ENCODE measurements at places on chromosomes 1 and 21.
A peak's percentile ranks its signal among the peaks of the same experiment; 100 is the strongest.

DNA sequence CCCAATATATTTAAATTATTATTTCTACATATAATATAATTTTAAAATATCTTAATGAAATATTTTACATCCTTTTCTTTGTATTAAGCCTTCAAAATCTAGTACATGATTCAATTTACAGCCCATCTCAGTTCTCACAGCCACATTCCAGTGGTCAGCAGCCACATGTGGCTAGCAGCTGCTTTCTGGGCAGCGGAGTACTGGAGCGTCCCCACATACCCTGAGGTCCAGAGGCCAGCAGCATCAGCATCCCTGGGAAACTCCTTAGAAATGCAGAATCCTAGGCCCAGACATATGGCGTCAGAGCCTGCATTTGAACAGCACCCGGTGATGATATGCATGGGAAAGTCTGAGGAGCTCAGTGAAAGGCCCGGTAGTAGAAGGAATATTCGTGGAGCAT, 8.6 kb upstream of the LHX4 start:
- no peak for DNase-seq

DNA sequence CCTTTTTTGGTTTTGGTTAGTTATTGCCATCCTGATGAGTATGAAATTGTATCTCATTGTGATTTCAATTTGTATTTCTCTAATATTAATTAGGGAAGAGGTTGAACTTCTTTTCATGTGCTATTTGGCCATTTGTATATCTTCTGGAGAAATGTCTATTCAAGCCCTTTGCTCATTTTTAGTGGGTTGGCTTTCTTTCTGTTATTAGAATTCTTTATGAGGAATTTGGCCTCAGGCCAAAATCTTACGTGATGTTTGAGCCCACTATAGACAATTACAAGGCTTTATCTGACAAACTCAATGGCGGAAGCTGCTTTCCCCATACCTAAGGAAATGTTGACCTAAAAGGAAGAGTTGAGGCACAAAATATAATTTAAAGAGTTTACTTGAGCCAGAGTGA, 32.9 kb downstream of the IVNS1ABP start:
- DNase-seq: no peak

DNA sequence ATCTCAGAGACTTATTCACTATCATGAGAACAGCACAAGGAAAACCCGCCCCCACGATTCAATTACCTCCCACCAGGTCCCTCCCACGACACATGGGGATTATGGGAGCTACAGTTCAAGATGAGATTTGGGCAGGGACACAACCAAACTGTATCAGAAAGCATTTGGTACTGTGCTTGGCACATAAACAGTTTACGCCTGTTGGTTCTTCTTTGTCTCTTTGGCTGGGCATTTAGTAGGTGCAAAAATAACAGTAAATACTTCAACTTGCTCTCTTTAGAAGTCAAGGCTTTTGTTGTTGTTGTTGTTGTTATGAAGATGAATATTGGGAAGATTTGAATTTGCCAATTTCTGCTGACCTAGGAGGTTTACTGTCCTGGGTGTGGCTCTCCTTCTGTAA, 175.4 kb upstream of the IGSF21 start:
- no peak for DNase-seq

DNA sequence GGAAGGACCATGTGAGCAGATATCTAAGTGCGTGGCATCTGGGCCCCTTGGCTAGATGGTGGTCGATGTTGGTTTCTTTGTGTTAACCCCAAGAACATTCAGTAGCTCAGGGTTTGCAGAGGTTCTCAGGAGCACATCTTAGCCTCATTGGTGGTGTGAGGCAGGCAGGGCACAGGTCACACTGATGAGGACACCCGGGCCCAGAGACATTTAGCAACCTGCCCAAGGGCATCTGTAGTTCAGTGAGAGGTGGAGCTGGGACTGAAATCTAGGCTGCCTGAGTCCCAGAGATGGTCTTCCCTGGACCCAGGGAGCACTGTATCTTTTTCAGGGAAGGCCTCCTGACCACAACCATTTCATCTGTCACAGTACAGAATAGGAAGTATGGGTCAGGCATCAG, 859 bp upstream of the SLC5A9 start:
- DNase-seq: no peak

DNA sequence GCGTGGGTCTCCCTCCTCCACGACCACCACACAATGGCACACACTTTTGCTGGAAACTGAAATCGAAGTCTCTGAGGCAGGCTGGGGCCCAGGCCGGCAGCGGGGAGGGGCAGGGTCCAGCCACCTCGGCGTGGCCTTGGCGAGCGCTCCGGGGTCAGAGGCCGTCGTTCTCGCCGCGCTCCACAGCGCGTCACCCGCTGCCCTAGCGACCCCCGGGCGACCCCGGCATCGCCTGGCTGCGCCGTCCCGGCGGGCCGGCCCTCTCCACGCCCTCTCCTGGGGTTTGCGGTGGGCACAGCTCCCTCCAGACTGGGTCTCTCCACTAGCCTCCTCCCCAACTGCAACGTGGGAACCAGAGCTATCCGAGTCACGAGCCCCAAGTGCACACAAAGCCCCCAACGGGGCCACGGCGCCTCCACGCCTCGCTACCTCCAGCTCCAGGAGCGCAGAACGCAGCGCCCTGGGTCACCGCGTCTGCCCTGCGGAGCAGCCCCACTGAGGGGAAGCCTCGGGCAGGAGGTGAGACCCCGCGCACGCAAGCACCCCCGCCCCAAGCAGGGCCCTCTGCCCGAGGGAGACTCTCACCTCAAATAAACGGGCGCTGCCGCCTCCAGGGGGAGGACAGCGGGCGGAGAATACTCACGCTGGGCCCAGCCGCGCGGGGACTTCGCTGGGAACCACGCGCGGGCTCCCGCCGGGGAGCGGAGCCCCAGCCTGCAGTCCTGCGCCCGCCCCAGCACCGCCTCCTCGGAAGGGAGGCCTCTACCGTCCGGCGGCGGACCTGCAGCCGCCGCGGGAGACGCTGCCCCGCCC, 134.0 kb upstream of the BARHL2 start:
- DNase-seq: peak; percentile 67

DNA sequence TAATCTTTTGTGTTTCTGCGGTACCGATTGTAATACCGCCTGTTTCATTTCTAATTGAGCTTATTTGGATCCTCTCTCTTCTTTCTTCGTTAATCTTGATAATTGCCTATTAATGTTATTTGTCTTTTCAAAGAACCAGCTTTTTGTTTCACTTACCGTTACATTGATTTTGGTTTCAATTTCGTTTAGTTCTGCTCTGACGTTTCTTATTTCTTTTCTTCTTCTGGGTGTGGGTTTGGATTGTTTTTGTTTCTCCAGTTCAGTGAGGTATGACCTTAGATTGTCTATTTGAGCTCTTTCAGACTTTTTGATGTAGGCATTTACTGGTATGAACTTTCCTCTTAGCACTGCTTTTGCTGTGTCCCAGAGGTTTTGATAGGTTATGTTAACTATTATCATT, 9.4 kb downstream of the OR2M2 start:
- no peak for DNase-seq

DNA sequence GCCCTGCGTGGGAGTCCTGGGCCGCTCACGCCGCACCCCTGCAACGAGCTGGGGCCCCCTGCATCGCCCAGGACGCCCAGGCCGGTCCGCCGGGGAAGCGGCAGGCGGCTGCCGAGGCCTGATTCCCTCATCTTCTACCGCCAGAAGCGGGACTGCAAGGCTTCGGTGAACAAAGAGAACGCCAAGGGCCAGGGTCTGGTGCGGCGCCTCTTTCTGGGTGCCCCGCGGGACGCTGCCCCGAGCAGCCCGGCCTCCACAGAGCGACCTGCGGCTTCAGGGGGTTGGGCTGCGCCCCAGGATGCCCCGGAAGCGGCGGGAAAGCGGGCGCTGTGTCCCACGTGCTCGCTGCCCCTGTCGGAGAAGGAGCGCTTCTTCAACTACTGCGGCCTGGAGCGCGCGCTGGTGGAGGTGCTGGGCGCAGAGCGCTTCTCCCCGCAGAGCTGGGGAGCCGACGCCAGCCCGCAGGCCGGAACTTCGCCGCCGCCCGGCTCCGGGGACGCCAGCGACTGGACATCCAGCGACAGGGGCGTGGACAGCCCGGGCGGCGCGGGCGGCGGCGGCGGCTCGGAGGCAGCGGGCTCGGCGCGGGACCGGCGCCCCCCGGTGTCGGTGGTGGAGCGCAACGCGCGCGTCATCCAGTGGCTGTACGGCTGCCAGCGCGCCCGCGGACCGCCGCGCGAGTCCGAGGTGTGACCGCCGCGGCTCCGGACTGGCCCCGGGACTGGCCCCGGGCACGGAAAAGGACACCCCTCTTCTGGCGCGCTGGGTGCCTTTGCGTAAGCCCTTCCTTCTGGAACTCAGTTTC, 2.7 kb downstream of the FAM110D start:
- no peak for DNase-seq

DNA sequence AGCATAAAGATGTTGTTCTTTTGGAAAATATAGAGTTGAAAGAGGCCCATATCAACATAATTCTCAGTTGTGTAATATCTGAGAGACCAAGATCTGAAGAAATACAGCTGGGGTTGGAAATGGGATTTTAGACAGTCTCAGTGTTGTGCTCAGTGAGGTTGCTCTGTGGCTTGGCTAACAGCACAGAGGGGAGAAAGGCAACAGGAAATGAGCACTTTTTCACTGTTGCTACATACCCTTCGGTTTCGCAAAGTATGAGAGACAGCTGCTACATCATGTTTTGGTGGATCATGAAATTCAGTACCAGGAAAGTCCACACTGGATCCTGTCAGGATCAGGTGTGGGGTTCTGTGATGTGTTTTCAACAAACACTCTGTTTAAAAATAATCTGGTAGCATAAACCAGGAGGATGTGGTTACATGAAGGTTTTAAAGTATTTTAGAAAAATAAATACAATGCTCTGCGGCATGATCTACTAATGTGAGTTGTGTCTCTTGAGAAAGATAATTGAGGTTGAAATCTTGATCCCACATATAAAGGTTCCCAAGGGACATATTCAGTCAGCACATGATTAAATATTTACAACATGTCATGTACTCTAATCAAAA, 7.0 kb upstream of the GPR88 start:
- DNase-seq: no peak

DNA sequence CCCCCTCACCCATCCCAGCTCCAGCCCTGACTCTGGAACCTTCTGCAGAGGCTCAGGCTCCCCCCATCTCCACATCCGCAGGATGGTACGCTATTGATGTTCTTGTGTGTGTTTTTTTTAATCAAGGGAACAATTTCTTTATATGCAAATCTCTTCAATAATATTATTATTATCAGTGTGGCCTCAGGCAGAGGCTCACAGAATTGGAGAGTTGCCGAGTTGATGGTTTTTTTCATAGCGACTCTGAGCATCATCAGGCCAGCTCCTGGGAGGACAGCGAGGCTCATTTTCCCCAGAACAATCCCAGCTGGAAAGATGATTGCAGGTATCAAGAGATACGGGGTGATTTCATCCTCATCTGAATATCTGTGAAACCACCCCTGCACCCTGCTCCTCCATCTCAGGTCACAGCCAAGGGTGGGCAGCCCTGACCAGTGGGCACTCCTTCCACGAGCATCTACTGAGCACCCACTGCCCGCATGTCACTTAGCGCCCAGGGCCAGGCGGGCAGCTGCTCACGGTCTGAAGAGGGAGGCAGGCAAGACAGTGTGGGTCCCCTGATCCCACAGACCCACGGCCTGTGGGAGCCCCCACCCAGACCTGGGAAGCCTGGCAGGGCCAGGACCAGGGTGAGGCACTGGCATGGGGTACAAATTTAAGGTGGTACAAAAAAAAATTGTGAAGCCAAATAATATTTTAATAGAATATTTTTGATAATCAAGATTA, 245.6 kb upstream of the VAMP3 start:
- DNase-seq: no peak

DNA sequence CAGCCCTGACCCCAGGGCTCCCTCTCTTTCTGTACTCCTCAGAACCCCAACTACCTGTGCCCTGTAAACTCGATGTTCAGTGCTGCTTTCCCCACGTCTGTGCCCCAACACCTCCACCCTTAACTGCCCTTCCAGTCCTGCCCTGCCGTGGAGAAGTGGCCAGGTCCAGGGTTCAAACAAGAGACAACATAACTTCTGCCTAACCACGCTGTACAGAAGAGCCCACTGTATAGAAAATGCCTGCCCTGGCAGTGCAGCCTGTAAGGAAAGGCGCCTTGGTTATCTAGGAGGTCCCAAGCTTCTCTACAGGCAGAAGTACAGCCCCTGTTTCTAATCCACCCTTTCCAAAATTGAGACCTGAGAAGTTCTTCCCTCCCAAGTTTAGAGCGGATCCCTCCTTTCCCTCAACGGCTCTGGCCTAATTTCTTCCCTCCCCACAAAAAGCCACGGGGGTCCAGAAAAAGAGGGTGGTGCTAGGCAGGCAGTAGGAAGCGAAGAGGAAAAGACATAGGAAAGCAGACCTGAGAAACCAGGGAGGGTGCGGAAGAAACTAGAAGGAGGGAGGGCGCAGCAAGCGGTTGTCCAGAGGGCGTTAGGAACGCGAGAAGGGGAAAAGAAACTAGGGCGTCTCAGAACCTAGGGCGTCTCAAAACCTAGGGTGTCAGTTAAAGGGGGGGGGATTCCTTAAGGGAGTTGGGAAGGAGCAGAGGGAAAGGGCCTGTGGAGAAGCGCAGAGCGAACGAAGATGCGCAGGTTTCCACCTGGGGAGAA, 3.2 kb downstream of the DMRTA2 start:
- DNase-seq: no peak

- DNase-seq: no peak
These were observed 155.5 kb downstream of the BACH1 start for GRCh38 chr21:29454179-29454578.

GRCh38 chr1:244952940-244953339, 88.6 kb upstream of the HNRNPU start:
- DNase-seq: no peak

- no peak for DNase-seq
These were observed 96.8 kb upstream of the C1orf105 start for GRCh38 chr1:172323686-172324085.

- no peak for DNase-seq
These were observed 135.3 kb downstream of the RUNX1 start for GRCh38 chr21:34913811-34914210.

- DNase-seq: no peak
These were observed 5.5 kb downstream of the RAB29 start for GRCh38 chr1:205769641-205770365.

DNA sequence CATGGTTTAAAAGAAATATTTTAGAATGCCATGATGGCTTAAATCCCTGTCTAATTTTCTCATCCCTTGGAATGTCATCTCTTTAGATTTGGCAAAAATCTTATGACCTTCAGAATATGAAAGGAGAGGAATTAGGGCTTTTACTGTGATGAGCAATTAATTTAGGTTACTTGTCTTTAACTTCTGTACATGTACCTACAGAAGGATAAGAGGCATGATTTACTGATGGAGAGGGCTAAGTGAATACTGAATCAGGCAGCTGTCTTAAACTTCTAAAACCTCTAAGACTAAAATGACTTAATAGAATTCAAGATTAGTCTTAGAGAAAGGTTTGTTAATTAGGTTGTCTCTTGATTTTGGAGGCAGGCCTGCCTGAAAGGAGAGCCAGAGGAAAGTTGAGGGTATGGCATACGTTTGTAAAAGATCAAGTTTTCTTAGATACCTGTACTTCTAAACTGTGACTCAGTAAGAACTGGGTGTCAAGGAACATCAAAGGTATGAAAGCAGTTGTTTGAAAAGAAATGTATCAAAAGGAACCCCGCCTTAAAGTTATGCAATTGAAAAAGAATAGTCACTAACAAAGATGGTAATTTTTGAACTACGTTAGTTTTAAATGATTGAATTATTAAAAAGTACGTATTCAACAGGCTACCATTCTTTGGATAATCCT, 12.5 kb downstream of the MACO1 start:
- no peak for DNase-seq

- DNase-seq: no peak
These were observed 42.1 kb downstream of the YARS1 start for GRCh38 chr1:32774950-32775634.

Measured in HTR-8/SVneo (cell line).